Sigmoid colon (tissue), 7 donors: ENCODE measurements at places on chromosomes 3 and 15. TPM values are rescaled to one million over a fixed set of nuclear protein-coding genes. Genes with fewer than 3 reads are reported as not detected.
A peak's percentile ranks its signal among the peaks of the same experiment; 100 is the strongest.

GRCh38 chr15:62503451-62503850 lies 338.4 kb upstream of the C2CD4B start:
- H3K36me3 ChIP-seq = no peaks in the 10 kb centered on the region
- DNase-seq = peak; percentile 71
- no peak overlapping the region for H3K27ac ChIP-seq
- H3K4me3 ChIP-seq = no peak overlapping the region
- H3K4me1 ChIP-seq = peaks cover 46% of the 10 kb centered on the region

DNA sequence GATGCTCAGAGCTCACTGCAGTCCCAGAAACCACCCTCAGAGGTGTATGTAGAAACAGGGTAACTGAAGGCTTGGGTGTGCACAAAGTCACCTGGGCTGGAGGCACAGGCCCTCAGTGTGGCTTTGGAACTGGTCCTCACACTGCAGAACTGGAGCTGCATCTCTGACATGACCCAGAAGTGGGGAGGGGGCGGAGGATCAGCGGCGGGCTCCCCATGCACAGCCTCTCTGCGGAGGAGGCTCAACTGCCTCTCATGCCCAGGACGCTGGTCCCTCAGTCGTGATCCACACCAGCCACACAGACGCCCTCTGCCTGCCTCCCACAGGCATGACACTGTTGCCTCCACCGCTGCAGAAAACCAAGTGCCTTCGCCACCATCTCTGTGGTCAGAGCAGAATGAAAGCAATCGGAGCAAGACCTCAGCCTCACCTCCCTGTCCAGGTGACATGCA lies 73.7 kb downstream of the TM2D3 start:
- no peak overlapping the region for H3K4me3 ChIP-seq
- DNase-seq = no peak
- no peak overlapping the region for H3K27ac ChIP-seq

Gene TMEM212
- not detected for total RNA-seq

GRCh38 chr15:70910958-70911357 lies 18.3 kb downstream of the LRRC49 start:
- H3K27me3 ChIP-seq = no peaks in the 10 kb centered on the region
- H3K27ac ChIP-seq = no peak overlapping the region
- DNase-seq = no peak
- H3K36me3 ChIP-seq = no peaks in the 10 kb centered on the region
